Right cardiac atrium (tissue), 5 donors: ENCODE measurements at places on chromosomes 7 and 10.

- DNase-seq: no peak
Observed at GRCh38 chr7:107917763-107918651, 27.0 kb downstream of the DLD start.

- no peak for DNase-seq
Observed at GRCh38 chr10:77613476-77614130, 24.0 kb downstream of the KCNMA1 start.

DNA sequence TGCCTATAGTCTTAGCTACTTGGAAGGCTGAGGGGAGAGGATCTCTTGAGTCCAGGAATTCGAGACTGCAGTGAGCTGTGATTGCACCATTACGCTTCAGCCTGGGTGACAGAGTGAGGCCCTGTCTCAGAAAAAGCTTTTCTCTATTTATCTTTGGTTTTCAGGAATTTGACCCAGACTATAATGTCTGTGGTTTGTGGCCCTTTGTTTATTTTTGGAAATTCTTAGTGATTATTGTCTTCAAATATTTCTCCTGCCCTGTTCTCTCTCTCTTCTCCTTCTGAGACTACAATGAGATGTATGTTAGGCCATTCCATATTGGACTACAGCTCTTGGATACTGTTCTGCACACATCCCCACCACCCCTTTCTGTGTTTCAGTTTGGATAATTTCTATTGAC lies 4.7 kb downstream of the MUC12 start:
- no peak for DNase-seq

DNA sequence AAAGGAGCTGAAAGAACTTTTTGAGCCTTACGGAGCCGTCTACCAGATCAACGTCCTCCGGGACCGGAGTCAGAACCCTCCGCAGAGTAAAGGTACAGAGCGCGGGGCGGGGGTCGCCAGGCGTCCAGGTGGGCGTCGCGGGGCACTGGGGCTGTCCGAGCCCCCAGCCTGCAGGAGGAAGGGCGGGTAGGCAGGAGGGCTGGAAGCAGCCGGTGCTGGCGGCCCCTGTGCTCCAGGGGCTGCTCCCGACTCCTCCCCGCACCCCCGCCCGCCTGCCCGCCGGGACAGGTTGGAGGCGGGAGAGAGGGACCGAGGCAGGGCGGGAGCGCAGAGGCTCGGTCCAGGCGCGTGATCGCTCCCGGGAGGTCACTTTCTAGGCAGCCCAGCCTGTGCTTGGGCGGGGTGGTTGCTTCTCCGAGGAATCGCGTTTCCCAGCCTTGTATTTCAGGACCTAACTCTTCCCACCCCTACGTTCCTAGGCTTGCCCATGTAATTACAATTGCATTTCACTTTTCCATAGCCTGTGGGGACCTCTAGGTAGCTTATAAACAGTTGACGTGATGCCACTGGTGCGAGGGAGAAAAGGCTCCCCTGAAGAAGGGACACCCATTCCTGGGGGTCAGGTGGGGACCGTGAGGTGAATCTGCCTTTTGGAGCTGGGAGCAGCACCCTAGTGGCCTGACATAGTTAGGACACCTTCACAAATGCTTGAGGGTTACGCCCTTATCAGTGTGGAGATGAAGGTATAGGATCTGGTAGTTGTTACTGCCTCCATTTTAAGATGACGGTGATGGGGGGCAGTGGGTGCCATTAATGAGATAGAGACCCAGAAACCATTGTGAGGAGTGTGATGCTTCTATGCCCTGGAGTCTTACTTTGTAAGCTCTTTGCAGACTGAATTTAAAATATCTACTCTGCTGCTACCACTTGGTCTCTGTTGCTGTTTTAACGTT lies 148.2 kb downstream of the CELF2 start:
- DNase-seq: peak; percentile 88

DNA sequence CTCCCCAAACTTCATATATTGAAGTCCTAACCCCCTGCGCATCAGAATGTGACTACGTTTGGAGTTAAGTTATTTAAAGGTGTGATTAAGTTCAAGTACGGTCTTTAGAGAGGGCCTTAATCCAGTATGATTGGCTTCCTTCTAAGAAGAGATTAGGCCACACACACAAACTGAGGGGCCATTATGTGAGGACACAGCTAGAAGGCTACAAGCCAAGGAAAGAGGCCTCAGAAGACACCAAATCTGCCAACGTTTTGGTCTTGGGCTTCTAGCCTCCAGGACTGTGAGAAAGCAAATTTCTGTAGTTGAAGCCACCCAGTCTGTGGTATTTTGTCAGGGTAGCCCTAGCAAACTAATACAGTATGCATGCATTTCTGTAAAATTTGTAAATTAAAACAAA lies 41.7 kb downstream of the REEP3 start:
- no peak for DNase-seq

GRCh38 chr10:89575031-89575430 lies 39.6 kb upstream of the SLC16A12 start:
- no peak for DNase-seq

GRCh38 chr10:112461029-112461887 lies 14.2 kb downstream of the VTI1A start:
- no peak for DNase-seq

DNA sequence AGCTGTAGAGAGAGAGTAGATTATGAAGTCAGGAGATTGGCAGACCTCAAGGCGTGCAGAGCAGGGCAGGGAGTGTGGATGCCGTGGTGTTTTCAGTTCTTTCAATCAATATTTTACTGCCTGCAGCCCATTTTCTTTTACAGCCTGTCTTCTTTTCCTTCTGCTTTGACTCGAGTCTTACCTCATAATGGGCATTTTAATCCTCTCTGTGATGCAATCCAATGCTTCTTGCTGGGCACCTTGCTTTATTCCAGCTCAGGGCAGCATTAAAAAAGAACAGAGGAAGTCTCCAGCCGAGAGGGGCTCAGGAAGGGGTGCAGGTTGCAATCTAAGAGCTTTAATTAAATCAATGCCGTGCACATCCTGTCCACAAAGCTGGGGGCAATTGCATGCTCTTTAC lies 839.0 kb downstream of the LRMDA start:
- DNase-seq: no peak

GRCh38 chr10:93131986-93132385 lies 58.3 kb downstream of the CYP26A1 start:
- DNase-seq: no peak
